ENCODE measurements at places on chromosomes 5 and 9.

DNA sequence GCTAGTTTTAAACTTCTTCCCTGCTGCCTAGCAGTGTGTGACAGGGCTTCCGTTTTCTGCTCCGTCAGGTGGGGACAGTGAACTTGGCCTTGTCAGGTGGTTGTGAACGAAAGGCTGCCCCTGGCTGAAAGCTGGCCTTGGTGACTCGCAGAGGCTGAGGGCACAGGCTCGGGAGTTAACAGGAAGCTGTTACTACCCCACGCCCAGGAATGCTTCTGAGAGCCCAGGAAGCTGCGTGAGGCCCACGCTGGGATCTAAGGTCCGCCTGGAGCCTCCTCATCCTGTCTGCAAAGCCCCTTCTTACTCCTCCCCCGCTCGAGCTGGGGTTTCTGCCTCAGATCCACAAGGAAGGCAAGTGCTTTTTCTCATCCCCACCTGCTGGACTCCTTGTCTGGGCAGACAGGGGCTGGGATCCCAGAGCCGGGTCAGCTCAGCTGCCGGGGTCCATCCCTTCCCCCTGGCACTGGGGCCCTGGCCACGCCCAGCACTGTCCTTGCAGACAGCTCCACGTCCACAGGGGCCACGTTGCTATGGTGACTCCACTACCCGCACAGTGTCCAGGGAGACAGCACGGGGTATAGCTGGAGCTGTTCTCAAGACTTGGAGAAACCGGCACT, 124.7 kb upstream of the TBC1D2 start:
- peak; percentile 35 for DNase-seq

DNA sequence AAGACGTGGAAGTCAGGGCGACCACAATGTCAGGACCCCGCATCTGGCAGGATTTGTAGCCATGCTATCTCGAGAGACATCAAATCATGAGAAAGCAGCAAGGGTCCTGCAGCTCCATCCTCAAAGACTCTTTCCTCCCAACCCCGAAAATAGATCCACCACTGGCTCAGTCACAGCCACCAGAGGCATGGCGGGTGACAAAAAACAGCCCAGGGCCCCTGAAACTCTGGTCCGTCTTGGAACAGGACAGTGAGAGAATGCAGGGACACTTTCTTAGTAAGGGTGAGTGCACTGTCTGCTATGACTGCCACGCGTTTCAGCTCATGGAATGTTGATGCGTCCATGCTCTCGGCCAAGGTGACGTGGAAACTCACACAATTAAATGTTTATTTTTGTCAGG, 220.9 kb downstream of the IRX2 start:
- no peak for DNase-seq

DNA sequence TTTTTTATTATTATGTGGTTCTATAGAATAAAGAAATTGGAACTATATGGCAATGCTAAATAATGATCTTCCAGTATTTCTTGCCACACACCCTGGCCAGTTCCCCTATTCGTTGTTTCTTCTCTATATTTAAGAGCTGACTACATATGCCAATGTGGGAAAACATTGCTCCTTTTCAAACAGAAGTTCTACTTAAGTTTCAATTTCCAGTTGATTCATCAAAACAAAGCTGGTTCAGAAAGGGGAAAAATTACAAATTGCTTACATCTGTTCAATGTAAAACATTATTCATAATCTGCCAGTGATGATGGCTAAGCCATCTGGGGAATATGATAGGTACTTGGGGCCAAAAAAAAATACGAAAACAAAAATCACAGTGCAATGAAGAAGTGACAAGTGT, 76.9 kb downstream of the ST8SIA4 start:
- no peak for DNase-seq

DNA sequence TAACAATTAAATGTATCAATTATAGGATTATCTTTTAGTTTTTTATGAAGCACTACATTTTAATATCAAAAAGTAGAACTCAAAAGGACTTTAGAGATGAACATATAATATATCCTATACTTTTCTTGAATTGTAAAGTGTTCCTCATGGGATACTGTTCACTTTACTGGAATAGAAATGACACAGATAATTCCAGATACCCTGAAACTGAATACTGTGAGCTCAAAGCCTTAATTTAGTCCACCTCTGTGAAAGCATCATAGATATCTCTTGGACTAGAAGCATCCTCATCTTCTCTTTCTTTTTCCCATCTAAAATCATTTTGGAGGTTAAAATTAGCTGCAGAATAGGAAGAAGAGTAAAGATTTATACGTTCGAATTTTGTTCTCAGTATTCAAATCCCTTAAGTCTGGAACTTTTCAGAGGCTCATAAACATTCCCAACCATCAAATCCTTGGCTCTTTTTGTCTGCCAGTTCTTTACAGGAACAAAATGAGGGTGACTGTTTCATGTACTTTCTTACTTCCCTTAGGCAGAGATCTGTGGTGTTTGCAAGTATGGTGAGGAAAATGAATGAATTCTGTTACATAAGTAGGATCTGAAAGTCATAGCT, 49.4 kb downstream of the ADAMTS19 start:
- no peak for DNase-seq

GRCh38 chr5:129094924-129095899, 663 bp downstream of the ISOC1 start:
- DNase-seq: peak; percentile 67

DNA sequence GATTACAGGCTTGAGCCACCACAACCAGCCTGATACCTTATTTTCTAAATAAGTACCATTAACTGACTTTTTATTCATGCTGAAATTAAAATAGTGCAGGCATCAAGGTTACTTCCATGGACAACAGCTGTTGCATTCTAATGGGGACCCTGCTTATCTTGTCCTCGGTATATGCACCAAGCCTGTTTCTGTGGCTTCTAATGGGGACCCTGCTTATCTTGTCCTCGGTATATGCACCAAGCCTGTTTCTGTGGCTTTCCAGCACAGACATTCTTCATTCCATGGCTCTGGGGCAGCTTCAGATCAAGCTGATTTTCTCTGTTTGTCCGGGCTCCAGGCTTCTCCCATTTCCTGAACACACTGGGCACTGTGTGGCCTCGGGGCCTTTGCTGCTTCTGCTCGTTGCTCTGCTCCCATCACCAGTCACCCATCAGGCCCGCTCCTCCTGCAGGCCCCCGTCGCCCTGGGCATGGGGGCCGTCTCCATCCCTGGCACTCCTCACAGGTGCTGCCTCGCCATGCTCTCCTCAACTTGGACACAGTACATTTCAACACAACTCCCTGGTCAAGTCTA, 30.7 kb downstream of the ZNF354A start:
- DNase-seq: no peak

DNA sequence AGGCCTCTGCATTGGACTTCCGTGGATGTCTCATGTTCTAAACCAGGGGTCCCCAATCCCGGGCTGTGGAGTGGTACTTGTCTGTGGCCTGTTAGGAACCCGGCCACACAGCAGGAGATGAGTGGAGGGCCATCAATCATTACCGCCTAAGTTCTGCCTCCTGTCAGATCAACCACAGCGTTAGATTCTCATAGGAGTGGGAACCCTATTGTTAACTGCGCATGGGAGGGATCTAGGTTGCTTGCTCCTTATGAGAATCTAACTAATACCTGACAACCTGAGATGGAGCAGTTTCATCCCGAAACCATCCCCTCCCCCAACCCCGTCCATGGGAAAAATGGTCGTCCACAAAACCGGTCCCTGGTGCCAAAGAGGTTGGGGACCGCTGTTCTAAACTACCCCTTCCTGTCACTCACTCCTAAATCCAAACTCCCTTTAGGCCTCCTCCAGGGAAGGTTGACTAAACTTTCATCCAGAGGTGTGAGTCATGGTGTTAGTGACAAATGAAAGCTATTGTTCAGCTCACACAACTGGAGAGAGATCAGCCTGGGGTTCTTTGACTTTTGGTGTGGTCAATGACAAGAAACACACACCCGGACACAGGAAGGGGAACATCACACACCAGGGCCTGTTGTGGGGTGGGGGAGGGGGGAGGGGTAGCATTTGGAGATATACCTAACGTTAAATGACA, 9.5 kb downstream of the KCNV2 start:
- DNase-seq: no peak

- DNase-seq: no peak
Observed at GRCh38 chr5:87260604-87261192, 7.0 kb upstream of the RASA1 start.

DNA sequence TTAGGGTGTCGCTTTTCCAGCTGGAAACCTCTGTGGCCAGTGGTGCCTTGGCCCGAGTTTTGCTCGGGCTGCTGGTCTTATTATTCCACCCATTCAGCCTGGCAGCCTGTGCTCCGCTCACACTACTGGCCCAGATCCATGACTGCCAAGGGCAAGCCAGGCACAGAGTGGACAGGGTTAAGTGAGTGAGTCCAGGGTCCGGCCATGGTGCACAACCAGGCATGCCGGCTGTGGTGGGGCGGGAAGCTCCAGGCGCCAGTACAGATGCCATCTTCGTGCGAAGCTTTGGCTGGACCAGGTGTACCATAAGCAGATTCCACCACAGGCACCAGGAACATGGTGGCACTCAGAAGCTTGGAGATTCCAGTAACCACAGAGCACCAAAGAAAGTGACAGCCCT, 580.2 kb upstream of the FAM174A start:
- no peak for DNase-seq

GRCh38 chr9:82152181-82152580, 163.6 kb downstream of the SPATA31D1 start:
- DNase-seq: no peak

DNA sequence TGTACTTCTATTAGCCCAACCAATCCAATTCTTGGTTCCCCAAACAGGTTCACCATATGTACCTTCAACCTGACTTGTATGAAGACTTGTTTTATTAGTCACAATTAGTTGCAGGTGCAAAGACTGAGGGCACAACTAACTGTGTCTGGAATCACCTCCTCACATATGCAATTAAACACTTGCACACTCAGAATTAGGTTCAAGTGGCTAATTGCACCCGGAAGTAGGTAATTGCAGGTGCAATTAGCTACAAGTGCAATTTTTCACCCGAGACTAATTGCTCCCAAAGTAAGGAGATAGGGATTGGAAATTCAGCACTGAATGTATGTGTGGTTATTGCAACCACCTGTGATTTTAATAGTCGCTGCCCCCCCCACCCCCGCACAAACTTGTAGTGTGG, 338.9 kb downstream of the ZSWIM6 start:
- DNase-seq: no peak

DNA sequence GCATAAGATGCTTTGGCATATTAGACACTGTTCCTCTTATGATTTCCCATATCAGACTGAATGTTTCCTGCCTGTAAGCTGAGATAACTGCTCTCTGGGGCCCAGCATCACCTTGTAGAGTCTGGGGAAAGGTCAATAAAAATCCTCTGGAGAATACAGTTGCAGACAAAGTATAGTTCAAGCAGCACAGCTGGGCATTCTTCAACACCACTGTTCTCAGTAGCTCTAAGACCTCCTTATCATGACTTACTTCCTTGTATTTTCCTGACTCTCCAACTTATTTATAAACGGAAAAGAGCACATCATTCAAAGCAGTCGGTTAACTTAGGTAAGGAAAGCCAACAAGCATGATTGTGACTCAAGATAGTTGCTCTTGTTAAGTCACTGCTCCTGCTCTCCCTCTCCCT, 208.7 kb upstream of the RASEF start:
- DNase-seq: no peak

DNA sequence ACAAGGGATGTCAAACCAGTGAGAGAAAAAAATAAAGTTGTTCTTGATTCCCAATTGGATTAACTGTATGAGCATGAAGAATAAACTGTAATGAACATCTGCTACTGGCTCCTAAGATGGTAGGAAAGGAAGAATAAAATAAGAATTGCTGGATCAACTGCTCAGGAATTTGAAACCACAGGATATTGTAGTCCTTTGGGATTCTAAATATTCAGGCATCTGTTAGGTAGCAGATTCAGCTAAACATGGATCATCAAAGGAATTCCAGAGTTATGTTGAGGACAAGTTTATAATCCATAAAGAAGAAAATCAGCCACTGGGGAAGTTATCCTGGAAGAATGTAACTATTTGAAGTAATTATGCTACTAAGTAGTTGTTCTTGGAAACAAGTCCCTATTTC, 65.8 kb downstream of the ISL1 start:
- DNase-seq: no peak

GRCh38 chr5:67073045-67073680, 123.4 kb downstream of the CD180 start:
- no peak for DNase-seq

DNA sequence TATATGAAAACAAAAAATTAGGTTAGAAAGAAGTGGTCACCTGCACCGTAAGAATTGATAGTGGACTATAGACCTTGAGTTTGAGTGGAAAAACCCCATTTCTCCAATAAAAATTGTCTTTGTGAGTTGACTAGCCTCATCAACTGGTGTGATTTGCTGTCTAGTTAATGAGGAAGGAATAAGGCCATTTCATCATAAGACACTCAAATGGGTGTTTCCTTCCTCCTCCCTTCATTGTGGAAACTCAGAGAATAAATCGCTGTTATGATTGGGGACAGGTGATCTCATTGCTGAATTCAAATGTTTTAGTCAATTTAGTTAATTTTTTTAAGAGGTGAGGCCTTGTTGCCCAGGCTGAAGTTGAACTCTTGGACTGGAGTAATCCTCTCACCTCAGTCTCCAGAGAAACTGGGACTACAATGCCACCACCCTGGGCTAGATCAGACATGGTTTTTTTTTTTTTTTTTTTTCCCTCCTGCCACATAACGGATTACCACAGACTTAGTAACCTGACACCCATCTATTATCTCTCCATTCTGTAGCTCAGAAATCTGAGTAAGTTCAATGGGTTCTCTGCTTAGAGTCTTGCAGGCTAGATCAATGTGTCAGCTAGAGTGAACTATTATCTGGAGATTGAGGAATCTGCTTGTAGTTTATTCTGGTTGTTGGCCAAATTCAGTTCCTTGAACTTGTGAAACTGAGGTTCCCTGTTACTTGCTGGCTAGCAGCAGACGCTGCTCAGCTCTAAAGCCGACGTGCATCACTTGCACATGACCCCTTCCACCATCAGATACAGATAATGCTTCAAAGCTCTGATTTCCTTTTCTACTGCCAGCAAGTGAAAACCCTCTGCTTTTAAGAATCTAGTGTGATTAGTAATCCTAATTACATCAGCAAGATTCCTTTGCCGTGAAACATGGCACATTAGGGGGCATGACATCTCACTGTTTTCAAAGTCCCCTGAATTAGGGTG, 663.8 kb upstream of the CDH9 start:
- no peak for DNase-seq

DNA sequence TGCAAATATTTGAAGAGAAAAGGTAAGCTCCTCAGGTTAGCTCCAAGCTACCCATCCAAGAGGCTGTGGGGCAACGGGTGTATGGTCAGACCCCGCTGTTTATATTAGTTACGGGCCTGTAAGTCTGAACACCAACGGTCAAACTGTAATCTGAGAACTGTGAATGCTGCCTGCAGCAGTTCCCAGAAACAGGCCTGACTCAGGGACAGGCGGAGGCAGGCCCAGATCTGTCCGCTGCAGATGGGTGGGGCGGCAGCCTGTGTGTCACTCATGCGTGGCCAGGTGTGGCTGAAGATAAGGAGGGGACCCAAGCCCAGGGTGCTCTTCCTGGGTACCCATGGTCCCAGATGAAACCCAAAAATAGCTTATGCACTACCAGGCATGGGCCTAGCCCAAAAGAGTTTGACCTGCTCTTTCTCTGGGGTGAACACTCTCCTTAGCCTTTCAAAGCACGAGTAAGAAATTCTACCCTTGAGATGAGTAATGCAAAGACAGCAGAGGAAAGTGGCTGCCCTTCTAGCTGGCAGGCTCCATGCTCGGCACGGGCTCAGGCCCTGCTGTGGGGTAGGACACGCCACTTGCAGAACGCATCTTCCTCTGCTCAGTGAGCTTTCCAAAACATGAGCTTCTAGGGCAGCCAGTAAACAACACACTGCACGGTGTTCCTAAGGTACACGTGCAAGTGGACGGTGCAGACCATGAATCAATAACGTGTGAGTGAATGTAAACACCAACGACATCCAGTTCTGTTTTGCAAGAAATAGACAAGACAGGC, 9.1 kb downstream of the UBAC1 start:
- no peak for DNase-seq
